T-cell (primary cell): ENCODE measurements at places on chromosomes 7 and 10. TPM values are rescaled to one million over a fixed set of nuclear protein-coding genes. Genes with fewer than 3 reads are reported as not detected.

GRCh38 chr10:91465261-91465660 is 55.1 kb downstream of the HECTD2 start:
- H3K4me3 ChIP-seq, result no peak overlapping the region
- no peaks in the 10 kb centered on the region for H3K4me1 ChIP-seq
- H3K27me3 ChIP-seq, result peaks cover 9% of the 10 kb centered on the region
- no peaks in the 10 kb centered on the region for H3K36me3 ChIP-seq

- no peak overlapping the region for H3K27ac ChIP-seq
- H3K27me3 ChIP-seq, result no peaks in the 10 kb centered on the region
- no peak overlapping the region for H3K4me3 ChIP-seq
- H3K4me1 ChIP-seq, result no peaks in the 10 kb centered on the region
- DNase-seq, result no peak
Measured at GRCh38 chr7:3564231-3564630, 263.2 kb downstream of the SDK1 start.

GRCh38 chr7:146575903-146576302 is 459.3 kb downstream of the CNTNAP2 start:
- no peaks in the 10 kb centered on the region for H3K27me3 ChIP-seq
- DNase-seq, result no peak
- no peaks in the 10 kb centered on the region for H3K4me1 ChIP-seq

- no peaks in the 10 kb centered on the region for H3K4me1 ChIP-seq
- no peak overlapping the region for H3K27ac ChIP-seq
- no peak for DNase-seq
- no peaks in the 10 kb centered on the region for H3K27me3 ChIP-seq
- H3K36me3 ChIP-seq, result no peaks in the 10 kb centered on the region
Measured at GRCh38 chr7:45328403-45328981, 170.9 kb downstream of the RAMP3 start.

DNA sequence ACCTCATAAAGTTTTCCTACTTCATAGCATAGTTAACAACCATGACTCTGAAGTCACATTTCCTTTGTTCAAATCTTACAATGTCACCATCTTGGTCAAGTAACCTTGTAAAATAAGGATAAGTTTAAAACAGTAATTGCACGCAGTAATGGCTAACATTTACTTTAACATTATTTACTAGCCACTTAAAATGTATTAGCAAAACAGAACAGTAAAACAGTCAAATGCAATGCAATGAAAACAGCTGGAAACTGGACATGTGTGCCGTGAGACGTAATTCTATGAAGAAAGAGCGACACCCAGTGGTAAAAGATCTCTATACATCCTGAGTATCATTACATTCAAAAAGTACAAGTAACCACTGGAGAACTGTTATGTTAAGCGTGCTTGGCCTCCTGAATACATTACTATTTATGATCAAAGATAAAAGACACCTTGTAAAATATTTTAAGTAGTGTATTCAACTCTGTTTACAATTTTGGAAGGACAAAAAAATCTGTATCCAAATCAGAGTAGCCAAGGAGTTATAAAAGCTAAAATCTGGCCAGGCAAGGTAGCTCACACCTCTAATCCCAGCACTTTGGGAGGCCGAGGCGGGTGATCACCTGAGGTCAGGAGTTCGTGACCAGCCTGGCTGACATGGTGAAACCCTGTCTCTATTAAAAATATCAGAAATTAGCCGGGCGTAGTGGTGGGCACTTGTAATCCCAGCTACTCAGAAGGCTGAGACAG is 27.2 kb downstream of the ATE1 start:
- no peaks in the 10 kb centered on the region for H3K4me1 ChIP-seq
- H3K27me3 ChIP-seq, result no peaks in the 10 kb centered on the region
- peaks cover 27% of the 10 kb centered on the region for H3K36me3 ChIP-seq
- H3K27ac ChIP-seq, result no peak overlapping the region
- no peak for DNase-seq

- no peak overlapping the region for H3K4me3 ChIP-seq
- no peak overlapping the region for H3K27ac ChIP-seq
- peaks cover 10% of the 10 kb centered on the region for H3K27me3 ChIP-seq
Measured at GRCh38 chr10:100696477-100696901, 48.9 kb upstream of the PAX2 start.

GRCh38 chr10:32132357-32132946 is 76.2 kb upstream of the KIF5B start:
- H3K36me3 ChIP-seq, result no peaks in the 10 kb centered on the region
- H3K27ac ChIP-seq, result no peak overlapping the region
- DNase-seq, result no peak
- H3K27me3 ChIP-seq, result no peaks in the 10 kb centered on the region
- peaks cover 3% of the 10 kb centered on the region for H3K4me1 ChIP-seq

DNA sequence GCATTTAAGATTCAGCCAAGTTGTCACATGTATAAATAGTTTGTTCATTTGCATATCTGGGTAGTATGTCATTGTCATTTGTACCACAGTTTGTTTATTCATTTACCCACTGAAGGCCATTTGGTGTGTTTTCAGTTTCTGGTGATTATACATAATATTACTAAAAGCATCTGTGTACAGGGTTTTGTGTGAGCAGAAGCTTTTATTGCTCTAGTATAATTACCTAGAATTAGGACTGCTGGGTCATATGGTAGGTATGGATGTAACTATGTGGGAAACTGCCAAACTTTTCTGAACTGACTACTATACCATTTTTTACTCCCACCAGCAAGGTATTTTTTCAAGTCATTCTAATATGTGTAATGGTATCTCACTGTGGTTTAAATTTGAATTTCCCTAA is 584.0 kb upstream of the GHITM start:
- no peaks in the 10 kb centered on the region for H3K36me3 ChIP-seq
- DNase-seq, result no peak
- no peaks in the 10 kb centered on the region for H3K27me3 ChIP-seq
- H3K4me3 ChIP-seq, result no peak overlapping the region

SHTN1 gene
- total RNA-seq, result 0.62 TPM

SPDYE11 gene
- total RNA-seq, result not detected
